ENCODE measurements at places on chromosomes 4 and X.

DNA sequence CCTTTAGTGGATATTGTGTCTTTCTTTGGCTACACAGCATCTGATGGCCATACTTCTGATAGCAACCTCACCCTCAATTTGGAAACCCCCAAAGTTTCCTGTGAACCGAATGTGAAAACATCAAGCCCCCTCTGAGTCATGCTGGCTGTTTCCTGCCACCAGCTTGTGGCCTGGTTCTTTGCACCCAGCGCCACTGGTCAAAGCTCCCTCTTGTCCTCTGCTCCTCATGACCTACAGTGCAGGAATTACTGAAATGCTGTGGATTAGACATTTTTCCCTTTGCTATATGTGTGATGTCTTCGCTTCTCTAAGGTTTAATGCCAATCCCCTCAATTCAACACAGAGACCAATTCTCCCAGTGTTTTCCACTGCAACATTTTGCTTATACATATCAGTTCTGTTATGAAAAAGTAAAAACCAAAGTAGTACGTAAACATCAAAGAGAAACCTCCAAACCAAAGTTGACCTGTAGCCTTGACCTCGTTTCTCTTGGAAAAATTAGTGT lies 224.0 kb upstream of the TENM3 start:
- no peaks in the 10 kb centered on the region for H3K4me1 ChIP-seq
- no peak overlapping the region for H3K27ac ChIP-seq
- DNase-seq, result no peak
- no peaks in the 10 kb centered on the region for H3K36me3 ChIP-seq
- no peak overlapping the region for H3K4me3 ChIP-seq

DNA sequence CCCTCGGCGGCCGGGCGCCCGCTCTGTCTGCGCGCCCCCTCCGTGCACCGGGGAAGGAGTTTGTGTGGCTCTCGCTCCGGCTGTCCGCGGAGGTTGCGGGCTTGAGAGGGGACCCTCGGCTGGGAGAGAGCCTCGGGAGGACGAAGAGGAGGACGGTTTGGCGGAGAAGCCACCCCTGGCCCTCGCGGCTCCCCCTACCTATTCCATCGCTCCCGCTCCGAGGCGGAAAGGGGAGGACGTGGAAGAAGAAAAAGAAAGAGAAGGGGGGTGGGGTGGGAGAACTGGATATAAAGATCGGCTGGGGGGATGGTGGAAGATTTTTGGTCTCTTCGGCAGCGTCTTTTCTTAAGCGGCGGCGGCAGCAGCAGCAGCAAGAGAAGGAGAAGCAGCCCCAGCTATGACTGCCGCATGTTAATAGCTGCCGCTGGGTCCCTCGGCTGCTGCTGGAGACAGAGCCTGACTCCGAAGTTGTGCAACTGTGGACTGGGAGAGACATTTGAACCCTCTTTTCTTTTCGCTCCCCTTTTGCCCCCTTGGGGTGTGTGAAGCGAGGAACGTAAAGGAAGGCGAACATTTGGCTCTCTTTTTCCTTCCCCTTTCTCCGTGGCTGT lies 895 bp downstream of the ADGRL3 start:
- H3K4me3 ChIP-seq, result peak overlapping the region; percentile 42
- H3K36me3 ChIP-seq, result no peaks in the 10 kb centered on the region
- no peaks in the 10 kb centered on the region for H3K27me3 ChIP-seq
- DNase-seq, result peak; percentile 49
- H3K27ac ChIP-seq, result no peak overlapping the region

DNA sequence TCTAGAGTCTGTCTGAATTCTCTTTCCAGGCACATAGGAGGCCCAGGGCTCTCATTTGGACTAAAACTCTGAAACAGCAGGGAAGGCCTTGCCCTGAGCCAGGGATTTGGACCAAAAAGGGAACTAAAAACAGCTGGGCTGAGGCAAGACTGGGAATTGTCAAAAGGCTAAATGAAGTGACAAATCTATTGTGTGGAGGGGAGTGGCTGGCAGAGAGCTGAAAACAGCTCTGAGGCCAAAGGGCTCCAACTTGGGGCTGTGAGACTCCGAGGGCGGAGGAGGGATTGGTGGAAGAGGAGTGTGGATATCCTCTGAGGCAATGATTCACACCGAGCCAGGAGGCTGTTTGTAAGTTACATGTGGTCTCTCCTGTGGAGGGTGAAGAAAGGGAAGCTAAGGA lies 63.2 kb downstream of the PHEX start:
- DNase-seq, result peak; percentile 21
- H3K4me1 ChIP-seq, result no peaks in the 10 kb centered on the region
- no peak overlapping the region for H3K4me3 ChIP-seq
- H3K27me3 ChIP-seq, result no peaks in the 10 kb centered on the region
- no peak overlapping the region for H3K27ac ChIP-seq

GRCh38 chrX:14837155-14837554 lies 35.7 kb downstream of the FANCB start:
- H3K4me3 ChIP-seq, result no peak overlapping the region
- H3K27ac ChIP-seq, result no peak overlapping the region
- H3K27me3 ChIP-seq, result no peaks in the 10 kb centered on the region
- H3K4me1 ChIP-seq, result no peaks in the 10 kb centered on the region

DNA sequence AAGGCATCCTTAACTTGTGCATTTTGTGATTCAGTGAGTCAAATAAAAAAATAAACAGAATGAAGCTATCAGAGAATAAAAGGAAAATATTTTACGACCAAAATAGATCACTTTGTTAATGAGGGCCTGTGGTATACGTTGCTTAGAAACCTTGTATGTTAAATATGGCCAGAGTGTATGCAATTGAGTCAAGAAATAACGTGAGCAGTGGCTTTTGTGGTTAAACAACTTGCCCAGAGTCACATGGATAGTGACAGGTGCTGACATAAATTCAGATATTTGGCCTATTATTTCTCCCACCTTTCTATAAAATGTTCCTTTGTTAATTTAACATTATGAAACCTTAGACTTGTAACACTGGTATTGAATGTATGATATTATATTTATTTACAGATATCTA lies 393.4 kb downstream of the PABPC4L start:
- DNase-seq, result no peak
- H3K4me3 ChIP-seq, result no peak overlapping the region
- H3K27me3 ChIP-seq, result no peaks in the 10 kb centered on the region
- no peak overlapping the region for H3K27ac ChIP-seq
- H3K4me1 ChIP-seq, result no peaks in the 10 kb centered on the region
- H3K36me3 ChIP-seq, result no peaks in the 10 kb centered on the region

GRCh38 chr4:78225236-78225635 lies 168.1 kb downstream of the FRAS1 start:
- no peak overlapping the region for H3K27ac ChIP-seq
- H3K4me1 ChIP-seq, result no peaks in the 10 kb centered on the region
- H3K36me3 ChIP-seq, result no peaks in the 10 kb centered on the region
- H3K27me3 ChIP-seq, result no peaks in the 10 kb centered on the region
- H3K4me3 ChIP-seq, result no peak overlapping the region

DNA sequence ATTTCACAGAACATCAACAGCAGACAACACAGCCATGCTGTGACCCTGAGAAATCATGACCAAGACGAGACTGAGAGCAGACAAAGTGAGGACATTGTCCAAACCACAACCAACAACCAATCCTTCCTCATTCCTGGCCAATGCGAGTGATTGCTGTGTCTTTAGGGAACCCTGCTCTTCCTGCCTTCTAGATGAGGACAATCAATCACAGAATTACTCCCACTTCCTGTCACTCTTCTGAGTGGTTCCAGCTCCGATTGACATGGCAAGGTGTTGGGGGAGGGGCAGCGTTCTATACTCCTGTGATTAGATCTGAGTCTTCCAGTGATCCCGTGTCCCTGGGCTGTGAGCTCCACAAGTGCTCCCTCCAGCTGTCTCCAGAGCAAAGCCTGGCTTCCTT lies 227.8 kb downstream of the STIM2 start:
- no peaks in the 10 kb centered on the region for H3K4me1 ChIP-seq
- H3K27me3 ChIP-seq, result no peaks in the 10 kb centered on the region

DNA sequence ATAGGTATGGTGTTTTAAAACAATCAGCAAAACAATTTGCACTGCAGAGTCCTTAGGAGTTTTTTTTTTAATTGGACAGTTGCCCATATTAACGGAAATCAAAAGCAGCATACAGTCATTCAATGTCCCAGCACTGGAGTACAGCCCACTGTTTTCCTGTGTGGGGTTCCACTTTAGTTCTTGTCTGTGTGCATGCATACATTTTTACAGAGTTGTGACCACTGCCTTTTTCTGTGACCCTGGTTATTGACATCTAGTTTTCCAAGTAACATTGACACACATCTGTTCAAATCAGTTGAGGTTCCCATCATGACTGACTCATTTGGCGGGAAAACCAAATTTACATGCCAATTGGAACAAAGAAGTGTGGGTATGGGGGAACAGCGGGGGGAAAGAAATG lies 83.3 kb downstream of the HPRT1 start:
- H3K4me1 ChIP-seq, result peaks cover 5% of the 10 kb centered on the region
- H3K27me3 ChIP-seq, result no peaks in the 10 kb centered on the region
- no peak overlapping the region for H3K27ac ChIP-seq
- H3K36me3 ChIP-seq, result no peaks in the 10 kb centered on the region

GRCh38 chr4:91829531-91829930 lies 474.2 kb upstream of the GRID2 start:
- H3K27ac ChIP-seq, result no peak overlapping the region
- H3K4me1 ChIP-seq, result no peaks in the 10 kb centered on the region
- DNase-seq, result no peak
- no peaks in the 10 kb centered on the region for H3K27me3 ChIP-seq
- H3K4me3 ChIP-seq, result no peak overlapping the region
- no peaks in the 10 kb centered on the region for H3K36me3 ChIP-seq

DNA sequence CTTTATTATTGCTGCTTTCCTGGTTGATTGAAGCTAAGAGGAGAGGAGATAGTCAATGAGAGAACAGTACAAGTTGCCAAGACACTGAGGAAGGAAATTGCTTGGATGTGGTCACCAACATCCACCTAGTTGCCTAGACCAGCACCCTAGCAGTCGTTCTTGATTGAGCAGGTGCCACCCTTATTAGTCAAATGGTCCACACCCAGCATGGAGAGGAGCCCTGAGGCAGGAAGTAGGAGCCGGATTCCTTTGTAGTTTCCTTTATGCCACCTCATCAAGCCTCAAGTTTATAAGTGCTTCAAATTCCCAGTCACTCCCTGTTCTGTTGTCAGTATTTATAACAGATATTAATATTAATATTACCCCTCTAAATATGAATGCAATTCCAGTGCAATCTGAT lies 19.1 kb downstream of the PAGE2 start:
- no peaks in the 10 kb centered on the region for H3K4me1 ChIP-seq
- no peaks in the 10 kb centered on the region for H3K36me3 ChIP-seq
- no peak for DNase-seq
- no peak overlapping the region for H3K27ac ChIP-seq
- H3K27me3 ChIP-seq, result no peaks in the 10 kb centered on the region

DNA sequence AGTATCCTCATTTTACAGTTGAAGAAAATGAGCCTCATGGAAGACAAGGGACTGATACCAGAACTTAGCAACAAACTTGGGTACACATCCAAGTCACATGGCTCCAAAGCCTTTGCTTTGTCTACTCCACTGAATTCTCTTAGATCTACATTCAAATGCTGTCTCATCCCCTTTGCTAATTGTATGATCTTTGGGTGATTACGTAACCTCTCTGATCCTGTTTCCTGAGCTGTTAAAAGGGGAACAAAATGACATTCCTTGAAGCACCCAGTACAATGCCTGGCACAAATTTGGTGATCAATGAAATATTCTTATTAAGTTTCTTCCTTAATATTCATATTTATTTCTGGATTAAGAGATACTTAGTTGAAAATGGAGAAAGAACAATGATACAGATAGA lies 5.9 kb upstream of the HPGD start:
- no peaks in the 10 kb centered on the region for H3K27me3 ChIP-seq
- H3K27ac ChIP-seq, result no peak overlapping the region
- H3K4me1 ChIP-seq, result no peaks in the 10 kb centered on the region
- H3K4me3 ChIP-seq, result no peak overlapping the region
- DNase-seq, result no peak

- no peaks in the 10 kb centered on the region for H3K36me3 ChIP-seq
- H3K27me3 ChIP-seq, result no peaks in the 10 kb centered on the region
- H3K27ac ChIP-seq, result no peak overlapping the region
These were observed 261.0 kb downstream of the PDGFC start for GRCh38 chr4:156710365-156711192.

- H3K4me1 ChIP-seq, result no peaks in the 10 kb centered on the region
- no peaks in the 10 kb centered on the region for H3K27me3 ChIP-seq
- no peak overlapping the region for H3K27ac ChIP-seq
- no peak for DNase-seq
- H3K4me3 ChIP-seq, result no peak overlapping the region
- H3K36me3 ChIP-seq, result no peaks in the 10 kb centered on the region
These were observed 124.7 kb upstream of the CPEB2 start for GRCh38 chr4:14877246-14878225.

DNA sequence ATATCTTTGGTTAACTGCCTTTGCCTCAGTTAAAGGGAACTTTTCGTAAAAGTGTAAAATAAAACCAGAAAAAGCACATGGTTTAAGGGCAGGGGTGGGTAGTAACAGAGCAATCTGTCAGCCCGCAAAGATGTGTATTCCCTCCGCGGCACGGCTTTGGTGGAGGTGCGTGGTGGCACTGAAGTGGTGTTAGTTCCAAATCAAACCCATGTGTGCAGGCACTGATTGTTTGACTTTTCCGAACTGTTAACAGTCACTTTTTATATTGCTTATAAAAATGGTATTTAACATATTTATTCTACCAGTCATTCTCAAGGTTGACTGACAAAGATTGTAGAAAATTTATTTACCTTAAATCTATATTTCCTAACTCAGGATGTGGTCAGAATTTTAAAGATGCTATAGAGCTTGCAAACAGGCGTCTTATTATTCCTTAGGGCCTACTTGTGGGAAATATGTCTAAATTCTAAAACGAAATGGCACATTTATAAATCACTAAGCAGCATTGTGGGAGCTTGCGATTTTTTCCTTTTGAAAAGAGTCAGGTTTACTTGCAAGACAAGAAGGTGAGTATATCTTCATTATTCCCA lies 272.7 kb upstream of the PCDH18 start:
- H3K4me1 ChIP-seq, result no peaks in the 10 kb centered on the region
- H3K36me3 ChIP-seq, result no peaks in the 10 kb centered on the region
- H3K27me3 ChIP-seq, result no peaks in the 10 kb centered on the region
- H3K4me3 ChIP-seq, result no peak overlapping the region
- DNase-seq, result no peak

DNA sequence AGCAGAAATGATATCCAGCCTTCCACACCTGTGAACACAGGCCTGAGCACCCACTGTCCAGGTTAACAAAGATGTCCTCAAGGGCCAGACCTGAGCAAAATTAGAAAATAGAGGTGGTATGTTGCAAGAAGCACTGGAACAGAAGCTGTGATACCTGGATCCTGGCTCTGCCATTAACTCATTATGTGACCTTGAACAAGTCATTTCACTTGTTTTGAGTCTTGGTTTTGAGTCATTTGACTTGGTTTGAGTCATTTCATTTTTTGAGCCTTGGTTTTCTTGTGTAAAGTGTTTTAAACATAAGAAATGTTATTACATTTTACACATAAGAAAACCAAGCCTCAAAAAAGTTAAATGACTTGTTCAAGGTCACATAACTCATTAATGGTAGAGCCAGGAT lies 2.9 kb upstream of the NWD2 start:
- no peak for DNase-seq
- no peak overlapping the region for H3K4me3 ChIP-seq
- H3K27me3 ChIP-seq, result no peaks in the 10 kb centered on the region
- no peaks in the 10 kb centered on the region for H3K36me3 ChIP-seq
- H3K27ac ChIP-seq, result no peak overlapping the region

GRCh38 chr4:140556372-140557085 lies 12.2 kb downstream of the UCP1 start:
- no peaks in the 10 kb centered on the region for H3K36me3 ChIP-seq
- no peaks in the 10 kb centered on the region for H3K27me3 ChIP-seq
- H3K27ac ChIP-seq, result no peak overlapping the region
- no peak for DNase-seq

Data from testis (tissue), 5 donors.